M059J (cell line): ENCODE measurements at places on chromosomes 16 and 17.
A peak's percentile ranks its signal among the peaks of the same experiment; 100 is the strongest.

DNA sequence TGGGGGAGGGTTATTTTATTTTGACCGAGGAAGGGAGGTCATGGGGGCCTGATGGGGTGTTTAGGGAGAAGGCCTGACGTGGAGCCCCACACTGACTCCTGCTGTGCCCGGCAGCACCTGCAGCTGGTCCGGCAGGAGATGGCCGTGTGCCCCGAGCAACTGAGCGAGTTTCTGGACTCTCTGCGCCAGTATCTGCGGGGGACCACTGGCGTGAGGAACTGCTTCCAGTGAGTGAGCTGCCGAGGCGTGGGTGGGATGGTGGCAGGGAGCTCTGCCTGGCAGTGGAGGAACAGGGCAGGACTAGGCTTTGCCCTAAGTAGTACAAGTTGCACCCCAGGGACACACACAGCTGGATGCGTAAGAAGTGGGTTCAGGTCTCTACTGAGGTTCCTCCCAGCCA, 30.0 kb downstream of the NECAB2 start:
- DNase-seq, result no peak

GRCh38 chr16:79283578-79283977, 317.0 kb downstream of the MAF start:
- no peak for DNase-seq

GRCh38 chr17:17060001-17060922, 18.0 kb downstream of the MPRIP start:
- DNase-seq, result no peak

- no peak for DNase-seq
Observed at GRCh38 chr17:61133853-61134252, 265.8 kb upstream of the TBX2 start.

GRCh38 chr17:42536372-42537155, 523 bp downstream of the NAGLU start:
- DNase-seq, result peak; percentile 76

GRCh38 chr17:14866266-14866665, 398.9 kb downstream of the PMP22 start:
- DNase-seq, result peak; percentile 4

GRCh38 chr16:67701420-67701819, 17.7 kb downstream of the GFOD2 start:
- no peak for DNase-seq

- DNase-seq, result no peak
Observed at GRCh38 chr17:82623707-82624106, 24.5 kb downstream of the WDR45B start.

GRCh38 chr17:77741109-77741508, 217.4 kb upstream of the TNRC6C start:
- no peak for DNase-seq

- no peak for DNase-seq
Observed at GRCh38 chr17:76022973-76023899, 3.9 kb downstream of the EVPL start.
